DMS79 treated with DMSO at 0.1 percent for 48 hours (cell line): ENCODE measurements at places on chromosomes 7 and 10.

DNA sequence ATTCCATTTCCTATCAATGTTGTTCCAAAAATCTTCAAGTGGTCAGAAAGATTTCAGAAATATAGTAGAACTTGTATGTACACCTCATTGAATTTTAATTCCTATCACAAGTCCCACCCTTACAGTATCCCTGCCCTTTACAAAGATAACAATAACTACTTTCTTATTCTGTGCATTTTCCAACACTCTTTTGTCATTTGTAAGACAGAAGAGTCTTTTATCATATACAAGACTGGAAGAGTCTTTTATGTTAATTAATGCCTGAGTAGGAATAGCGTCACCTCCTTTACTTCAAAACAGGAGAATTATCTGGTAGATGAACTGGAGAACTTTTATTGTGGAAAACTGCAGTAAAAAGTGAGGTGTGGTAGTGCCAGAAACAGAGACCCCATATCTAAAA lies 193.9 kb upstream of the SEMA3C start:
- DNase-seq, result no peak

- DNase-seq, result no peak
These were observed 6.0 kb downstream of the RBP3 start for GRCh38 chr10:47354165-47354564.

DNA sequence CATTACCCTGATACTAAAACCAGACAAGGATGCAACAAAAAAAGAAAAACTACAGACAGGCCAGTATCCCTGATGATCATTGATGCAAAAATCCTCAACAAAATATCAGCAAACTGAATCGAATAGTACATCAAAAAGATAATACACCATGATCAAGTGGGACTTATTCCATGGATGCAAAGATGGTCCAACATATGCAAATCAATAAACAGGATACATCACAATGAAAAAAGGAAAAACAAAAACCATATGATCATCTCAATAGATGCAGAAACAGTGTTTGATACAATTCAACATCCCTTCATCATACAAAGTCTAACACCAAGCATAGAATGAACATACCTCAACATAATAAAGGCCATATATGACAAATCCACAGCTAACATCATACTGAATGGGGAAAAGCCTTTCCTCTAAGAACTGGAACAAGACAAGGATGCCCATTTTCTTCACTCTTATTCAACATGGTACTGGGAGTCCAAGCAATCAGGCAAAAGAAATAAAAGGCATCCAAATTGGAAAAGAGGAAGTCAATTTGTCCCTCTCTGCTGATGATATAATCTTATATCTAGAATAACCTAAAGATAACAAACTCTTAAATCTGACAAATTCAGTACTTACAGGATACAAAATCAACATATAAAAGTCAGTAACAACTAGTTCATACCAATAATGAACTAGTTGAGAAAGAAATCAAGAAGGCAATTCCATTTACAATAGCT lies 48.8 kb upstream of the ASAH2 start:
- DNase-seq, result no peak

DNA sequence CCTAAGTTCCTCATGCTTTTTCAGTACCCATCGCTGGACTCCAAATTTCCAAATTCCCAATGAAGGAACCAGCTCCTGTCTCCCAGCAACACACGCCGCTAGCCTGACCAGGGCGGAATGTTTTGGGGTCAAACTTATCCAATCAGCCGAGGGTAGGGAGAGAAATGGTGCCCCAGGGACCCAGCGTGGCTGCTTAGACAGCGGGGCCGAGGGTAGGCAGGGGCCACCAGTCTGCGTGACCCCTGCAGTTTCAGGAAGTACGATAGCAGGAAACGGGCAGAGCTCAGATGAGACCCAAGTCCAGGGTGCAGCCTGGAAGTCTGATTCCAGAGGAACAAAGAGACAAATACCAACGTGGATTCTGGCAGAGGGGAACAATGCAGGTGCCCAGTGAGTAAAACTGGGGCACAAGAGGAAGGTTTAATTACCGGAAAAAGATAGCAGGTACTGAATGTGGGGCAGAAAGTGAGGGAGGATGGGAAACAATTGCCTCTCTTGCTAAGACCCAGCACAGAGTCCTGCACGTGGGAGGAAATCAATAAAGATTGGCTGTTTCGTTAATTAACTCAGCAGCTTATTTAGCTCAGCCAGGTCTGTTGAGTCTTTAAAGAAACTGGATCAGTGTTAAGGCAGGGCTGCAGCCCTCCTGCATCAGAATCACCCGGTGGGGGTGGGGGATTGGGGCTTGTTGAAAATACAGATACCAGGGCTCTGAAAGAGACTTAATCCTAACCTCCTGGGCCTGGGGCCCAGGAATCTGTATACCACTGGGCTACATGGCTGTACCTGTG lies 50.4 kb upstream of the NFE2L3 start:
- DNase-seq, result no peak

GRCh38 chr7:131556909-131557651 lies 652 bp upstream of the PODXL start:
- peak; percentile 57 for DNase-seq

GRCh38 chr7:40041456-40041855 lies 91.4 kb downstream of the CDK13 start:
- no peak for DNase-seq

GRCh38 chr10:21944727-21945386 lies 58.7 kb downstream of the DNAJC1 start:
- DNase-seq, result no peak

- DNase-seq, result no peak
These were observed 64.7 kb downstream of the ADCY1 start for GRCh38 chr7:45638916-45639315.

GRCh38 chr10:77626266-77626935 lies 11.2 kb downstream of the KCNMA1 start:
- DNase-seq, result no peak

- no peak for DNase-seq
These were observed 687.5 kb downstream of the GRID1 start for GRCh38 chr10:85679061-85679460.

DNA sequence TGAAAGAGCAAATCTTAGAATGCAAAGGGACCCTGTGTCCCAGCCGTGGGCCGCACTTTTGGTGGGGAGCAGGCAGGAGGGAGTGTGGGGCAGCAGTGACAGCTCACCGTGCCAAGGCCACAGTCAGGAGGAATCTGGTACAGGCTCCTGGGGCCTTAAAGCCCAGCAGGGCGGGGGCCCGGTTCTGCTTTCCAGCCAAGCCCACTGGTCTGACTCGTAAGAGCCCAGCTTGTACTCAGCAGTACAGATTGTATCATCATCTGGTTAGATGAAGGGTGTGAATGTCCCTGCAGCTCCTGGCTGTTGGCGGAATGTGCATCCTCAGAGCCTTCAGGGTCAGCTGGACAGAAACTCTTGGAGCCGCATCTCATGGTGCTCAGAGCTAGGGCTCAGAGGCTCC lies 30.5 kb upstream of the TRIM8 start:
- DNase-seq, result no peak

DNA sequence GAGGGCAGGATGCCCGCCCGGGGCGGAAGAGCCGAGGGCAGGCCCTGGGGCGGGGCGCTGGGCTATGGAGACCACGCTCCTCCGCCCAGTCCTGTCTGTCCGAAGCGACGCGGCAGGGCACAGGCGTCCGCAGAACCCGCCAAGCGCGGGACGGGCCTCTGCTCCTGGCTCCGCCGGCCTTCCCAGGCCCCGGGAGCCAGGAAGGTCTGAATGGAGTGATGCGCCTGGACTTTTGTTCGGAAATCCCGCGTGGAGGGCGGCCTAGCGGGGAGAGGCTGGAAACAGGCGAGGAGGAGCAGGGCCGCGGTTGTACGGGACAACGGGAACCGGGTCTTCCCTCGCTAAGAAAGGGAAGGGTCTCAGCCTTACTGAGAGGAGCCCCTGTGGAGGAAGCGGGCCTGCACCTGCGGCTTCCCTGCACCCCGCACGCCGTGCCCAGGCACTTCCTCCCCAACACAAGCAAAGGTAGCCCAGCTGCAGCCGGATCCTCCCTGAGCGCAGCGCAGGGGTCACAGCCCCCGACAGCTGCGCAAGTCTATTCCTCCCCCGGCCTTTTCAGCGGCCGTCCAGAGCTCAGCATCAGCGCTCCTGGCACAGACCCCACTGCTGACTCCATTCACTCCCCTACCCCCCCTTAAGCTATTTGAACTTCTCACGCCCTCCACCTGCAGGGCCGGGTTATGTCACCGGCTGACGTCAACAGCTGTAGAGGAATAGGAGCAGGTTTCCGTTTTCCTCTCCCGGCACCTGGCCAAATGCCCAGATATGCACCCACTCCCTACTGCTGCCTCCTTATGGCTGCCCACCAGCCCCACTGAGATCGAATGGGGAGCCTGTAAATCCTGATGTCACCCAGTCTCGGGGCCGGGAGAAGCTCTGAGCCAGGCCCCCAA lies 143.2 kb upstream of the RET start:
- DNase-seq, result peak; percentile 38

GRCh38 chr7:71329030-71329660 lies 197.2 kb downstream of the GALNT17 start:
- DNase-seq, result no peak

DNA sequence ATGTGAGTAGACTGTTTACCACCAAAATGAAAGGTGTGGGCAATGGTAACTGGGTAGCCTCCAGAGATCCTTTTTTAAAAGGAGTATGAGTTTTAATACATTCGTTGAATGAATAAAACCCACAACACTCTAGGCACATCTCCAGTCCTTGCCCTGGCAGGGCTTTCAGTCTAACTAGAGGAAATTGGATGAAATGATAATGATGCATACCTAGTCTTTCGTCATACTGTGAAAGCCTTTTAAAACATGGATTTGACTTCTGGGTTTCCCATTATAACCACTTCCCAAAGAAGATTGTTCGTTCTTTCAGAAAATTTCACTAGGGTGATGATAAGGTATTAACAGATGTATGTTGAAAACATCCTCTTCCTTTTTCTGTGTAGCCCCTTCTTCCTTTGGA lies 110.8 kb downstream of the REEP3 start:
- DNase-seq, result no peak
